ENCODE measurements at places on chromosomes 3 and 15.

- DNase-seq: no peak
Observed at GRCh38 chr3:140018556-140018955, 83.6 kb downstream of the CLSTN2 start.

- DNase-seq: no peak
Observed at GRCh38 chr3:100760377-100760776, 51.1 kb downstream of the TFG start.

DNA sequence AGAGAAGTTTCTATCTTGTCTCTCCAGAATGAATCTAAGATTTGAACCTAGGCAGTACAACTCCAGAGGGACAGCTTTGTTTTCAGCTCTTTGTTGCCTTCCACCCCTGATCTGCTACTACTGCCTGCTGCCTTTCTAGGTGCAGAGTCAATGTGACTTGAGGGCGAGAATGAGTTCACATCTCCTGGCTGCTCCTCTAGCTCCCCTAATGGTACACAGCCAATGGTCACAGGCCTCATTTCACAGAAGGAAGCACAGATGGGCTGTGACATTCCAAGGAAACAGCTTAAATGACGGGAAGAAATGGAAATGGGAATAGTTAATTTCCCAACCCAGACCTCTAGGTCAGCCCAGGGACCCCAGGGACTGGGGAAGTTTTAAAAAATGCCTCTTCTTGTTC is 32.4 kb downstream of the FAM43A start:
- no peak for DNase-seq

DNA sequence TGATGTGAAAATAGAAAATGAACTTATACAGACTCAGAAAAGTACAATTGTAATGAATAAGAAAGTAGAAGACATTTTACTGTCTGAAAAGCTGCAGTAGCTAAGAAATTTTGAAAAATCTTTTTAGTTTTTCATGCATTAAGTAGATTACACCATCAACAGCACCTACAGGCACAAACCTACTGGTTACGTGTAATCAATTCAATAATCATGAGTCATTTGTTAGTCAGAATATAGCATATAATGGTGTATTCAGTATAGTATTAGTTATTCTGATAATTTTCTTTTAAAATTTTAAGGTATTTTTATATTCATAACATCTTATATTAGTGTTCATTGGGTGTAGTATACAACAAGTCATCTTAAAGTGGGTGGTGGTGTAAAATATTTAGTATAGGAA is 550.5 kb upstream of the GBE1 start:
- DNase-seq: no peak

DNA sequence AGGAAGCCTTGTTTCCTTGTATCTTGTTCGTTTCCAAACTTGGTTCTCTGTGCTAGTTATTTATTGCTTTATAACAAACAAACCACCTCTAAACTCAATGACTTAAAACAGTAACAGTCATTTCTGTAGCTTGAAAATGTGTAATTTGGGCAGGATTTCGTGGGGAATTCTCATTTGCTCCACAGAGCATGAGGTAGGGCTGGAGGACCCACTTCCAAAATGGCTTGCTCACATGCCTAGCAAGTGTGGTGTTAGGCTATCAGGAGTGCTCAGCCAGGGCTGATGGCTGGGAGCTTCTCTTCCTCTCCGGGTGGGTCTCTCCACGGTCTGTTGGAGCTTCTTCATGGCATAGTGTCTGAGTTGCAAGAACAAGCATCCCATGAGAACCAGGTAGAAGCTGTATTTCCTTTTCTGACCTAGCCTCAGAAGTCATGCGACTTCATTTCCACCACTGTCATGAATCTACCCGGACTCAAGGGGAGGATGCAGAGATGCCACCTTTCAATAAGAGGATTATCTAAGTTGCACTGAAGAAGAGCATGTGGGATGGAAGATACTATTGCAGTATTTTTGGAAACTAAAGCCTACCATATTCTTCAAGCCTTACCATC is 8.2 kb upstream of the TNIK start:
- DNase-seq: no peak

DNA sequence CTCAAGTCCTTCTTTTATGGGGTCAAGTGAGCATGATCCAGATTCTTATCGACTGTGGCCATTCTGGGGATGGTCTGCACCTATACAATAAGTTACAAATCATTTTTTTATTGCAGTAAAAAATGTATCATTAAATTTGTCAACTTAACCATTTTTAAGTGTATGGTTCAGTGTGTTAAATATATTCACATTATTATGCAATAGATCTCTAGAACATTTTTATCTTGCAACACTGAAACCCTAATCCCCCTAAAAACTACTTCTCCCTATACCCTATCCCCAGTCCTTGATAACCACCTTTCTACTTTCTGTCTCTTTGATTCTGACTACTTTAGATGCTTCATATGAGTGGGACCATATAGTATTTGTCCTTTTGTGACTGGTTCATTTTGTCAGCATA is 10.4 kb upstream of the BOC start:
- DNase-seq: no peak

DNA sequence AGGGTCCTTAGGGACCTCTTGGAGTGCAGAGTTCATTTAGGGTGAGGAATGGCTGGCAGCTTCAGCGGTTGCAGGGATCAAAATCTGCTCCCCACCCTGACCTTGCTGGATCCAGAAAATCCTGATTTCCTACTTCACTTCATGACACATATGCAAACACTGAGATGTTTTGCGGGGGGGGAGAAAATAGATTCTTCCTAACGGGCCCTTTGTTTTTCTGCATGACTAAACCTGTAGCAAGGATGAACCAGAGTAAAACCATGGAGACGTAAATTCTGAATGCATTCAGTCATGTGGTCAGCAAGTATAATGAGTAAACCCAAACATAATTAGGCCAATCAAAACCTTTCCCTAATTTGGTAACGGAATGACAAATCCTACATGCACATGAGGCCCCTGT is 20.0 kb upstream of the RBP1 start:
- no peak for DNase-seq

DNA sequence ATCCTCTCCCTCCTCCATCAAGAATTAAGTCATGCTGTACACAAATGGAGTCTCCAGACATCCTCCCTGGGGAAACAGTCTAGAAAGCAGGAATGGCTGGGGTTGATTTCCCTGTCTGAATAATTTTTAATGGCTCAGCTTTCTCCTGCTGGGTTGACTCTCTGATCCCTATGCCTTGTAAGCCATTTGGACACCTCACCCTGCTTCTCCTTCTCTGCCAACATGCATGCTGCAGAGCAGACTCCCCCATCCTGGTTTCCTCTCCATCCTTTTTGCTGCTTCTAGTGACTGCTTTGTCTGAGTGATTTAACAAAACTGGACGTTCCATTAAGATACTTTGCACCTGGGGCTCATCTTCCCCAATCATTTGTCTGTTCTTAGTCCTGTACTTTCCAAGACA is 22.2 kb downstream of the SV2B start:
- no peak for DNase-seq

- DNase-seq: no peak
Observed at GRCh38 chr3:122918576-122919290, 108.8 kb downstream of the SEMA5B start.

Measured in astrocyte of the cerebellum (primary cell).